ENCODE measurements at places on chromosomes 12 and 14. TPM values are rescaled to one million over a fixed set of nuclear protein-coding genes. Genes with fewer than 3 reads are reported as not detected.

Gene KLRB1
- 2.5 TPM for total RNA-seq

Gene RAPGEF3
- total RNA-seq: 28.9 TPM

Gene IKBIP
- 24.3 TPM for total RNA-seq

Gene SRRM4
- total RNA-seq: not detected

Gene ARHGAP9
- total RNA-seq: 125 TPM

Gene SSPN
- total RNA-seq: 6.9 TPM

Gene NXPH4
- 0.93 TPM for total RNA-seq

Gene CLEC4C
- total RNA-seq: not detected

Gene POTEM
- not detected for total RNA-seq

Gene SLC7A8
- 42.2 TPM for total RNA-seq

Gene WIF1
- 42.5 TPM for total RNA-seq

Gene PIK3C2G
- 0.13 TPM for total RNA-seq

Gene WBP11
- total RNA-seq: 53.5 TPM

Gene TMTC2
- 17.2 TPM for total RNA-seq

Gene FSCB
- total RNA-seq: 0.10 TPM

Gene C12orf50
- 0.12 TPM for total RNA-seq

Gene YARS2
- total RNA-seq: 13.3 TPM

Gene PTHLH
- 0.94 TPM for total RNA-seq

Gene RDH5
- total RNA-seq: 4.3 TPM

Gene KRT6A
- 32.0 TPM for total RNA-seq

Gene KRT72
- not detected for total RNA-seq

Gene OTX2
- not detected for total RNA-seq

Gene KRT83
- not detected for total RNA-seq

Gene LPAR5
- 2.0 TPM for total RNA-seq

All from left lung (tissue), 14 donors.